ENCODE measurements at places on chromosomes 6 and 20.

DNA sequence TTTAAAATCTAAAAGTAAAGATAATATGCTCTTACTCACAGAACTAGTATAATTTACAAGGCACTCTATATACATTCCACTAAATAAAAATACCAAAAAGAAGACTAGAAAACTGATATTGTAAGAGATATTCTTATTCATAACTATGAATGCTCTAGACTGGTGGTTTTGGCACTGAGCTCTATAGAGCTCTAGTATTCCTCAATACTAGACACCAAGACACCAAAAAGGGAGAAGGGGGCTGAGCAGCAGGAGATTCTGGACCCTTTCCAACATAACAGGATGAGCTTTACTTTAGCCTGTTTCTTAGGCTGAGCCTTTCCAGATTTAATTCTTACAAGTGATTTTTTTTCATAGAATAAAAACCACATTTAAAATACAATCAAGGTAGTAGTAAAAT lies 173.6 kb downstream of the COL21A1 start:
- no peak for DNase-seq

GRCh38 chr6:27591699-27592480 lies 119.0 kb upstream of the ZNF184 start:
- no peak for DNase-seq

GRCh38 chr6:125888989-125889656 lies 67.4 kb upstream of the HINT3 start:
- no peak for DNase-seq

DNA sequence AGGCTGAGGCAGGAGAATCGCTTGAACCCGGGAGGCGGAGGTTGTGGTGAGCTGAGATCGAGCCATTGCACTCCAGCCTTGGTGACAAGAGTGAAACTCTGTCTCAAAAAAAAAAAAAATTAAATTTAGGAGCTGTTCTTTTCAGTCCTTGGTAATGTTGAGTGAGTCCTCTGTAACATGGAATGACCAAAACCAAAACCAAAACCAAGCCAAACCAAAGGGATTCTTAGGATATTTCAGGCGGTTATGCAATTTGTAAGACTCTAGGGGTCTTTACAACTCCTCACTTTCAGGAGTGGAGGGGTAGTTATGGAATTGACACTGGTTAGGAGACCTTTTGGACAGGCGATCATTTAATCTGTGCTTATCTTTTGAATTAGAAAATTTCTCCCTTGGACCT lies 15.8 kb downstream of the TIAM2 start:
- DNase-seq: no peak

- no peak for DNase-seq
These were observed 764 bp downstream of the DNTTIP1 start for GRCh38 chr20:45792317-45793118.

GRCh38 chr6:127952831-127953230 lies 52.0 kb upstream of the THEMIS start:
- DNase-seq: no peak

DNA sequence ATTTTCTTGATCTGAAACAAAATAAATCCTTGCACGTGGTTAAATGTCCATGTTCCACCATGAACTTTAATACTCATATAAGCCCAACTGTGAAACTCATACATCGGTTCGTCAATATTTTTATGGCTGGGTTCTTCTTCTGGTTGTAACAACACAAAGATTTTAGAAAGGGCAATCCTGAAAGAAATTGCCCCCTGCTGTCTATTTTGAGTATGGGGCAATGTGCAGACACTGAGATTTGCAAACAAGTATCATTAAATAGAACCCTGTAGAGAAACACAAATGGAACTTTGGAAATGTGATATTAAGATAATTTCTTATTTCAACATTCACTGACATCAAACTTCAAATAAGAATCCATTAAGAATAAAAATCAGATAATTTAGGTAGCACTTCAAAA lies 80.2 kb upstream of the PHACTR1 start:
- DNase-seq: no peak

- no peak for DNase-seq
These were observed 2.1 kb upstream of the SOX4 start for GRCh38 chr6:21591446-21591845.

- DNase-seq: peak; percentile 3
These were observed 7.7 kb upstream of the GJA10 start for GRCh38 chr6:89886378-89887120.

DNA sequence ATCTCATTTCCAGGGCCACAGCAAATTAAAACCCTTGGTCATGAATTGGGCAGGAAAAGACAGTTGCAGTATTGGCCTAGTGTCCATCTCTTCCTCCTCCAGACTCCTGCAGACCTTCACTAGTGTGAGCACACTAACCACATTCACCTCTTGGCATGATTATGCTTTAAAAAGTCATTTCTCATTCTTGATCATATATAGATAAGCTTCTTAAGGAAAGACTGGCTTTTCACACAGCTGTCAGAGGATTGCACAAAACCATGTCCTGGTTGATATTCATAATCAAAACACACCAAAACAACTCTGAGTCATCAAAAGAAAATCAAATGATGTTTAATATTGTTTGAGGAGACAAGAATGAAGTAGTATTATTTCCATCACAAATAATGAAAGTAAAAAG lies 52.1 kb downstream of the TMEM200A start:
- no peak for DNase-seq

DNA sequence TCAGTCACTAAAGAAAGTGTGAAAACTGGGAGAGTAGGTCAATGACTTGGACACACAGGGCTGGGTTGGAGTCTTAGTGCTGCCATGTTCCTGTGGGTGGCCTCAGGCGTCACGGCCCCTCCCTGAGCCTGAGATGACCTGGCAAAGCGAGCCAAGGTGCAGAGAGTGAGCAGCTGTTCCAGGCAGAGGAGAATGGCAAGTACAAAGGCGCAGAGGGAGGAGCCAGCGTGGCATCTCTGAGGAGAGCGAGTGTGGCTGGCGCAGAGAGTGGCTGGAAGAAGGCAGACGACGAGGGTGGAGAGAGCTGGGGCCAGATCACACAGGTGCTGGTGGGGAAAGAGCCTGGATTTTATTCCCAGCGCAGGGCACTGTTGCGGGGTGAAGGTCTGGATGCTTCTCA lies 20.6 kb upstream of the CHMP4B start:
- no peak for DNase-seq

GRCh38 chr6:151379933-151380847 lies 11.2 kb downstream of the ZBTB2 start:
- peak; percentile 73 for DNase-seq

GRCh38 chr20:15867899-15868298 lies 705.3 kb downstream of the KIF16B start:
- no peak for DNase-seq

- DNase-seq: no peak
These were observed 373.1 kb downstream of the CD109 start for GRCh38 chr6:74069089-74069581.

- no peak for DNase-seq
These were observed 2.9 kb upstream of the PNISR start for GRCh38 chr6:99427988-99428387.

GRCh38 chr6:156943816-156944215 lies 166.6 kb downstream of the ARID1B start:
- no peak for DNase-seq

GRCh38 chr6:138678168-138678567 lies 95.4 kb upstream of the CCDC28A start:
- no peak for DNase-seq

DNA sequence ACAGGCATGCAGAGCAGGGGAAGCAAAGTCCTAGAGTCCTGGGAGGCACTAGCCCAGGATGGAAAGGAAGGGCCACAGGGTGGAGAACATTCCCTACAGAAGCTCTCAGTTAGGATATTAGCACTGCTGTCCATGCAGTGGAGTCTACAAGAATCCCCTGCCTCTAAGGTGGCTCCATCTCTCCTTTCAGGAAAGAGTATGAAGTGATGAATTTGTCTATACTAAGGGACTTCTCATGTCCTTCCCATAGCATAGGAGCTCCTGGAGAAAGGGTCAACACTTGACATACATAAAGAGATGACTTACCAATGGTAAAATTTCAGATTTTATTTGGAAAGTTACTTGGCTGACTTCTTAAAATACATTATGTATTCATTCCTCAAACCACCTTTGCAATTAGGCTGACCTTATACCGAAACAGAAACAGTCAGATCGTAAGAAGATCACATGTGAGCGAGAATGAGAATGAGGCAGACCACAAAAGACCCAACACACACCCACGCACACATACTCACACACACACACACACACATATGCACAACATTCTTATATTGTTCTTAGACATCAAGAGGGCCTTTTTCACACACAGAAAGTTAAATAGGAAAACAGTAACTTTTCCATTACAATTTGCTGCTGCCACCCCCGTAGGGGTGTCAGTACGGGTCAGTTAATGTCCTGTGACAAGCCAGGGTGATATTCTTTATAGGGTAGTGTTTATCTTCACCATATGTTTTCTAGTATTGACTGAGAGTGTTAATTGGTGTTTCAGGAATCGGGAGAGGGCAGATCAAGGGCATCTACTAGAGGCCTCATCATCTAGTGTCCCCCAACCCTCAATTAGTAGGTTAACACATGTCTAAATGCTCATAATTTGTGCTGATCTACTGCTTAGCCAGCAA lies 159.4 kb downstream of the FAXC start:
- no peak for DNase-seq

DNA sequence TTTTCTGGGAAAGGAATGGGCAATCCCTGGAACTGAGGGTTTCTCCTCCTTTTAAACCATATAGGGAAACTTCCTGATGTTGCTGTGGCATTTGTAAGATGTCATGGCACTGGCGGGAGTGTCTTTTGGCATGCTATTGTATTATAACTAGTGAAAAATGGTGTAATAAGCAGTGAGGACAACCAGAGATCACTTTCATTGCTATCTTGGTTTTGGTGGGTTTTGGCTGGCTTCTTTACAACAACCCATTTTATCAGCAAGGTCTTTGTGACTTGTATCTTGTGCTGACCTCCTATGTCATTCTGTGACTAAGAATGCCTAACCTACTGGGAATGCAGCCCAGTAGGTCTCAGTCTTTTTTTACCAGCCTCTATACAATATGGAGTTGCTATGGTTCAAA lies 9.1 kb upstream of the DCBLD1 start:
- no peak for DNase-seq

- DNase-seq: no peak
These were observed 57.2 kb downstream of the PRKN start for GRCh38 chr6:162670345-162670744.

GRCh38 chr6:17280552-17281090 lies 540 bp upstream of the RBM24 start:
- no peak for DNase-seq

DNA sequence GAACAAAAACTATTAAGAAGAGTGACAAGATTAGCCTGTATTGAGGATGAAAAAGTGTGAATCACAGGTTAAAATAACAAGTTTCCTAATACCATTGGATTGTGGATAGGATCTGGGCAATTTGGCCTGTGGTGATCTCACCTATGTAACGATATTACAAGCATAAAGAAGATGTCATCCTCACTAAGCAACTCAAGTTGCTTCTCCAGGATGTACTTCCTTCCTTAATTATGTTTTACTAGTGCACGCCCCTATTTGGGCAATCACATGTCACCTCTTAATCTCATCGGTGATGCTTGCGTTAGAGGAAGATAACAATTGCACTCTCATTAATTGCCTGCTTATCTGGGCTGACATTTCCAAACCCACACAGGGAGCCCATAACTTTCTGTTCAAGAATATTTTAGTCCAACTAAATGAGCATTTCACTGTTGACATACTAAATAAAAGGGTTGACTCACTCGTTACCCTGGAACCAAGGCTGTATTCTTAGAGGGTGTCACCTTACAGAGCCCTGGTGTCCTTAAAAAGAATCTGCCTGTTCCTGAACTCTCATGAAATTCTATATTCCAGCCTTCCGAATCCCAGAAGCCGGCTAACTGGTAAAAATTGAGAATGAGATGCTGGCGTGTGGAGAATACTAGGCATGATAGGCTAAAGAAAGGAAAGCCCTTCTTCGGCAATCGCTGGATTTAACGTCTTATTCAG lies 88.2 kb upstream of the ATXN1 start:
- DNase-seq: no peak

DNA sequence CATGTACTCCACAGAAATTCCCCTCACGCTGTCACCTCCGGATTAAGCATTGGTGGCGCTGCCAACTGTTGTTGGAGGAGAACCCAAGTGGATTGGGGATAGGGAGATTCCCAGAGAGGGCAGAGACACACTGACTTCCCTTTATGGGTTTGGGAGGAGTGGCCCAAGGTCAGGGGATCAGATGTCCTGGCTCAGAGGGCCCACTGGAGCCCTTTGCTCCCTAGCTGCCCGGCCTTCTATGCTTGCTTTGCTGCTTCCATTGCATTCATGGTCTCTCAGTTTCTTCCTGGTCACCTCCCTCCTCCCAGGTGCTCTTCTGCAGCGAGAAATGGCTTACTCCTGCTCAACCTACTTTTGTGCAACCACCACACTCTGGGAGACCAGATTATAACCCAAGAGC lies 14.3 kb downstream of the CUL9 start:
- no peak for DNase-seq

DNA sequence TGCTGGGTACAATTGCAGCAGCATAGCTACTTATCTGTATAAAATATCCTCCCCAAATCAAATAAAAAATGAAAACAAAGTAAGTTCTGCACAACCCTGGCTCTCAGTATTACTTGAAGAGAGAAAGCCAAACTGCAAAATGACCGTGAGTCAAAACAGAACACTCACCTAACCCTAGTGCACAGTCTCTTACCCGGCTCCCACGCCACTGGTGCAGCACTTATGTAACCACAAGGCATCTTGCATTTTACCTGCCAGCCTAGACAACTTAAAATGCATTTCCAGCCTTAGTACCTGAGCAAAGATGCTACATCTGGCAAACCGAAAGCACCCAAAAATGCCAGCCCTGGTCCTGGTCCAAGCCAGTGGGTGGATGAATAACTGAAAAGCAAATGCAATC lies 12.4 kb upstream of the SIRPB1 start:
- no peak for DNase-seq

- DNase-seq: no peak
These were observed 1.9 kb downstream of the TGM2 start for GRCh38 chr20:38162878-38163875.

GRCh38 chr6:77834591-77834996 lies 181.8 kb downstream of the MEI4 start:
- no peak for DNase-seq

DNA sequence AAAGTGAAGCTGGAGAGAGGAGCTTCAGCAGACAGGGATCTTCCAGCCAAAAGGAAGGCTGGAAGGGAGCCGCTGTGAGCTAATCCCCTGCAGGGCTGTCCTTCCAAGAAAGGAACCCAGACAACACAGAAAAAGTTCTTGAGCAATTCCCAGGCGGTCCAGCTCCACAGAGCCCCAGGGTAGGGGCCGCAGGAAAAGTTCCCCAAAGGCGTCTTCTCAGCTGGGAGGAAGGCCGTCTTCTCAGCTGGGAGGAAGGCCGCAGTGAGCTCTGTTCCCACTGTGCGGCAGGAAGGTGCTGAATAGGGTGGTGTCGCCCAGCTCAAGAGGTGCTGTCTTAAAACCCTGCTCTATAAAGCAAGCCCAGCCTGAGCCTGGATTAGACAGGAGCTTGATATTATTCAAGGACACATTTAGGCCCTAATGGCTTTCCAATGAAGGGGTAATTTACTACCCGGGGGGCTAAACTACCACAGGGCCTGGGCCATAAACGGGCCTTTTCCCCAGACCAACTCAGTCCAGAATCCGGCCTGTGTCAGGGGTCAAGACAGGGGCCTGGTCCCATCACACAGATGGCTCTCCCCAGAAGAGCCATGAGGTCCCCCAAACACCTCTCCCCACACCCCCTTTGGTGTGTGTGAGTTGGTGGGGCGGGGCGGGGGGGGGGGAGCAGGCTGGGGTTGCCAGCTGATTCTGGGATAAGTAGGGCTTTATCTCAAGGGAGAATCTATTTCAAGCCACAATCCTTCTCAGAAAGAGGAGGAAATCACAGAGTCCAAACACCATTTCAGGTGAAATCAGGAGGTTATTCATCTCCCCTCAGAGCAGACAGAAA lies 103.6 kb downstream of the NOL4L start:
- DNase-seq: no peak

Measured in CD8-positive, alpha-beta T cell (primary cell).